Activated T-helper 17 cell treated with anti-CD3 and anti-CD28 coated beads, Interleukin-2, amount 50 U/mL, for 72 hours (primary cell): ENCODE measurements at places on chromosomes 11 and 22. TPM values are rescaled to one million over a fixed set of nuclear protein-coding genes. Genes with fewer than 3 reads are reported as not detected.
A peak's percentile ranks its signal among the peaks of the same experiment; 100 is the strongest.

SCUBE1 gene
- total RNA-seq, result not detected

DNA sequence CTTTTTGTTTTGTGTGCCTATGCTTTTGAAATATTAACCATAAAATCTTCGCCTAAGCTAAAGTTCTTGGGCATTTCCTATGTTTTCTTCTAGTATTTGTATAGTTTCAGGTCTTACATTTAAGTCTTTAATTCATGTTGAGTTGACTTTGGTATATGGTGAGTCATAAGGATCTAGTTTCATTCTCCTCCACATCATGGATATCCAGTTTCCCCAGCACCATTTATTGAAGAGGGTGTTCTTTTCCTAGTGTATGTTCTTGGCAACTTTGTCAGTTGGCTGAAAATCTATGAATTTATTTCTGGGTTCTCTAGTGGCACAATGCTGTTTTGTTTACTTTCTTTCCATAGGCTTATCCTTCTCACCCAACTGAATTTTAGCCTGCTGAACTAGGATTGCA, 49.0 kb downstream of the CTSC start:
- no peak for ATAC-seq

GRCh38 chr22:42279425-42280020, 9.1 kb upstream of the TCF20 start:
- no peak for ATAC-seq

DNA sequence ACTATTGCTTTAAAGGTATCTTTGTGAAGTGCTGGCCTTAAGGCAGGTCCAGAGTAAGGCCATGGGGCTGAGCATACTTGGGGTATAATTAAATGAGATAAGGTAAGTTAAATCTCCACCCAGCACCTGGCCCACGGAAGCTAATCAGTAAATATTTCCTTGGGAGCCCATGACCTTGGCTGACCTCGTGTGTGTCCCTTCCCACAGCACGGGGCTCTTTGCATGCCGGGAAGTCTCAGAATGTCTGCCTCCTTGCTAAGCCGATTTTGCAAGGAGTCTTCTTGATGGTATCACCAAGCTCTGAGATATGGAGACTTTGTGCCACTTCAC, 46.5 kb downstream of the ADM start:
- no peak for ATAC-seq

TPST2 gene
- 27.5 TPM for total RNA-seq

- peak; percentile 94 for ATAC-seq
Measured at GRCh38 chr22:21816787-21817496, 50.5 kb downstream of the MAPK1 start.

GAL gene
- 1.6 TPM for total RNA-seq

CPSF7 gene
- total RNA-seq, result 98.1 TPM
